ENCODE measurements at places on chromosomes 2 and 18.

DNA sequence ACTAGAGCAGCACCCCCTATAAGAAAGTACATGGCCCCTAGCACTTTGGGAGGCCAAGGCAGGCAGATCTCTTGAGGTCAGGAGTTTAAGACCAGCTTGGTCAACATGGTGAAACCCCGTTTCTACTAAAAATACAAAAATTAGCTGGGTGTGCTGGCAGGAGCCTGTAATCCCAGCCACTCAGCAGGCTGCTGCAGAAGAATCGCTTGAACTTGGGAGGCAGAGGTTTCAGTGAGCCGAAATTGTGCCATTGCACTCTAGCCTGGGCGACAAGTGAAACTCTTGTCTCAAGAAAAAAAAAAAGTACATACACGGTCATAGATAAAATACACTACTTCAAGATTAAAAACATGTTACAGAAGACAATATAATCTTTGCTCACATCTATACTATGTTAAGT, 63.8 kb downstream of the RAPH1 start:
- no peak for DNase-seq

DNA sequence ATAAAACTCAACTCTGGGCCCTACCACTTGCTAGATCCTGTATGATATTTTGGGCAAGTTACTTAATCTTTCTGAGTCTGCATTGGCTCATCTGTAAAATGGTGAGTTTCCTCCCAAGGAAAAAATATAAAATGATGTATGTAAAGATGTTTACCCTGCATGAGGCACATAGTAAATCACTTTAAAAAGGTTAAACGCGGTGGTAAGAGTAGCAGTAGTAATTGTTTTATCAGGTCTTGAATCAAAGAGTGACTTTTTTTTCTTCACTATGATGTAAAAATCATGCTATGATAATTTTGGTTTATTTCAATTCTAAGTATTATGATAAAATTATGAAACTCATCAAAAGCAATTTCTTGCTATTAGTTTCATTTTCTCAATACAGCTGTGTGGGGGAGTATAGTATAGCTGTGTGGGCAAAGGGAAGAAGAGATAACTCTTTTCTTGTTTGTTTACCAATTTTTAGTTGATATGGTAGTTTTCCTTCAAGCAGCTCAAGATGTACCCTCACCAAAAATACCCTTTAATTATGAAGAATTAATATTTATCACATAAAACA, 10.7 kb downstream of the ARHGAP15 start:
- DNase-seq, result no peak

DNA sequence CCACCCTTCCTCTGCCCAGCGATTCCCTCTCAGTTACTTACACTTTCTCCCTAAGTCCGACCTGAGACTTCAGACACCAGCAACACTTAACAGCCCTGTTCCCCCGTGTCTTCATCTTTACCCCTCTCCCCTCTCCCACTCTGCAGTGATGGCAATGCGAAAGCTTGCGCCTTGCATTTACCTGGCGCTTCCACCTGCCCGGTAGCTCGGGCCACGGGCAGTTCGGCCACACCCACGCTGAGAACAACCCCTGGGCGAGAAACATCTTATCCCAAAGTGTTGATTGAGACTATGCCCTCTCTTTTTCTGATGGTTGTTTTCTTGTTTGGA, 558 bp downstream of the DNAJC10 start:
- DNase-seq, result no peak

- no peak for DNase-seq
Observed at GRCh38 chr2:71799013-71799575, 345.7 kb downstream of the DYSF start.

DNA sequence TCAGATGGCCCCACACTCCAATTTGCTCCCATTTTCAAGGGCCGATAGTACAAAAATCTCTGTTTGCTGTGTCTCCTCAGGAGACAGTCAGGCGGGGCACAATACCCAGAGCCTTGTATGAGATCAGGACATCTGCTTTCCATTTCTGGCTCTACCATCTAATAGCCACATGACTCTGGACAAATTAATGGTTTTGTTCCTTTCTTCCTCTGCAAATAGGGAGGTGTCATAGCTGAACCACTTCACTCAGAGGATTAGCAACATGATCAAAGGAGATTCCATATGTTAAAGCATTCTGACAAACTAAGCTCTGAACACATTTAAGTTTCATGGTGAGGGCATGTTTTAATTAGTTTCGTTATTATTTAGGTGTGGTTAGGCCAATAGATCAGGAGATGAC, 602.1 kb upstream of the SYT4 start:
- no peak for DNase-seq

- DNase-seq, result no peak
Observed at GRCh38 chr2:101837354-101837753, 139.8 kb downstream of the MAP4K4 start.

DNA sequence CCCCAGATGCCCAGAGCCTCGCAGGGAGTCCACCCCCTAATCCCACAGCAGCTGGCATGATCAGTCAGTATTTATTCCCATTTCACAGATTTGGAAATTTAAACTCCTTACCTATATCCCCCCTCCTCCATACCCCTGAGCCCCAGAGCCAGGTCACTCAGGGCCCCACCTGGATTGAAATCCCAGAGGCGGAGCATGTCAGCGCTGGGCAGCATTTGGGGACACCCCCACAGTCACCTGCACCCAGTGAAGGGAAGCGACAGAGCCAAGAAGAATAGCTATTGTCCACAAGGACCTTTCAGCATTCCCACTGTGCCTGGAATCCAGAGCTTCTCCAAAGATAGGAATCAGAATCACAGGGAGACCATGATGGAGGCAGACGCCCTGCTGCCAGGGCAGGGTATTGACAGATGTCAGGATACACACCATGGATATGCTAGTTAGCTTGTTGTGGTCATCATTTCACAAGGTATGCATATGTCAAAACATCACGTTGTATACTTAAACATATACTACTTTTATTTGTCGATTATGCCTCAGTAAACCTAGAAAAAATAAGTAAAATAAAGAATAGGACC, 968 bp upstream of the ASTL start:
- DNase-seq, result peak; percentile 11

DNA sequence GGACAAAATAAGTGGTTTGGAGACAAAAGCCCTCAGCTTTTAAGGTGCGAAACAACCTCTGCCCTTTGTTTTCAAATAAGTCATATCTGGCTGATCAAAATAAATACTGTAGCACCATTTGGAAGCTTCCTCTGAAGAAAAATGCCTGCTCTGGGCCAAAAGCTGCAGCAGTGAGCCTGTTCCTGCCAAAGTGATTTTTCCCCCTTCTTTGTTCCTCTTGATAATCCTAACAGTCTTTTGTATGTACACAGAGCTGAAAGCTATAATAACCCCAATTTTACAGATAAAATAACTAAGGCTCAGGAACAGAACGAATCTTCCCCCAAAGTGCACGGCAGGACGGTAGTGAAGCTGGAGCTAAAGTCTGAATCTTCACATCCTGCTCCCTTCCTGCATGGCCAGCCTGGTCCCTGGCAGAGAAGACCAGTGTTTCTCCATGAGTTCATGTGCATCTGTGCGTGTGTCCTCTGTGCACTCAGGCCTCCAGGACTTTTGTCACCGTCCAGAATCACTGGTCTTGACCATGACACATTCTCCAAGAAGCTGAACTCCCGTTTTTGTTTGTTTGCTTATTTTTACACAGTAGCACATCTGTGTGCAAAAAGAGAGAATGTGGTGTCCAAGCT, 2114.1 kb upstream of the PIK3C3 start:
- no peak for DNase-seq

- DNase-seq, result no peak
Observed at GRCh38 chr2:235945608-235946140, 222.5 kb downstream of the GBX2 start.

DNA sequence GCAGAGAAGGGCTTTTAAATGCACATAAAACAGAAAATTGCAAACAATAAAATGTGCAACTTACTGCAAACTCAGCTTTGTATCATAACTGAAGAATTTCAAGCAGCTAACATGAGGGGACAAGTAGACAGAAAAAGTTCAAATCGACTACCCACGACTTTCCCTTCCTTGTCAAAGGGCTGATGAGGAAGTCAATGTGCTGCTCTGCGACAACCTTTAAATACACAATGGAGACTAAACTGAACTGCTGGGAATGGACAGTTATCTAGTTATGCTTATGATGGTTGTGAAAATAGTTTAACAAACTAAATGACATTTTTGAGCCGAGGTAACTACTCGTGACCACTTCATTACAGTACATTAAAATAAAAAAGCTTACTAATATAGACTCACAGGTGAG, 84.1 kb downstream of the INO80D start:
- no peak for DNase-seq

DNA sequence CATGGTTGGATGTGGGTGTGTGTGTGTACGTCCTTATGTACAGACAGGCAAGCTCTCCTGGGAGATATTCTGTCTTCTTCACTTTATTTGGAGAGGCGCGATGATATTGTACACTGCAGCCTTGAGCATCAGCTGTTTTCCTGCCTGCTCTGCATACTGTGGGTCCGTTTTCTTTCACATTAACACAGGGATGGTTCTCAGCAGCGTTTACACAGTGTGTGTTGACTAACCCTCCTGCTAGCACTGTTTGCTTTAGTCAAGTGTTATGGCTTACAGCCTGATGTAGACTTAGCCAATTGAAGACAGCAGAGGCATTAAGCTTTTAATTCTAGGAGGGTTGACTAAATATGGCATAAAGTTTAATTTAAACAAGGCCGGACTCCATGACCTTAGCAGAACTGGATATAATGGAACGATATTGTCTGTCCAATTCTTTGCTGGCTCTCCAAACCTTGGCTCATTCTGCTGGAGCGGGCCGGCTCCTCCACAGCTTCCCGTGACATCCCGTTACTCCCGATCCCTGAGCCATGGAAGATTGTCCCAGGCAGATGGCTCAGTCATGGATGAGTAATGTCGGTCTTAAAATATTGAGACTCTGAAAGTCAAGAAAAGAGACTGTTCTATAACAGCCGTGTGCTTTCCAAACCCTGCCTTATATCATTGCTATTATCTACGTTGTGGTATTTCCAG, 134.7 kb downstream of the TPGS2 start:
- no peak for DNase-seq

GRCh38 chr2:226873826-226874225, 38.0 kb downstream of the RHBDD1 start:
- DNase-seq, result no peak

DNA sequence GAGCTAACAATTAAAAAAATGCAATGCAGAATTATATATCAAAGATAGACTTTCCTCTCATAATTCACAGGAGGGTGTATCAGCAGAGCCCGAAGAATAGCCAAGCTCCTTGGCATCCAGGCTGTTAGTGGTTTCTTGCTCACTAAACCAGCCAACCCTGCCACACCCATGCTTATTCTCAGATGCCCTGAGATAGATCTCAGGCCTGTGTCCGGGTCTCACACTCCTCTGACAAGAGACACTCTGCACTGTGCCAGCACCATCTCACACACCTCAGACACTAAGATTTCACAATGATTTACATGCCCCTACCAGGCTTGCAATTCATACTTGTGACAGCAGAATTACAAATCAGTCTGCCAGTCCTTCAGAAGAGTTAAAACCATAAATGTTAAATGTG, 64.5 kb downstream of the OSBPL1A start:
- no peak for DNase-seq

DNA sequence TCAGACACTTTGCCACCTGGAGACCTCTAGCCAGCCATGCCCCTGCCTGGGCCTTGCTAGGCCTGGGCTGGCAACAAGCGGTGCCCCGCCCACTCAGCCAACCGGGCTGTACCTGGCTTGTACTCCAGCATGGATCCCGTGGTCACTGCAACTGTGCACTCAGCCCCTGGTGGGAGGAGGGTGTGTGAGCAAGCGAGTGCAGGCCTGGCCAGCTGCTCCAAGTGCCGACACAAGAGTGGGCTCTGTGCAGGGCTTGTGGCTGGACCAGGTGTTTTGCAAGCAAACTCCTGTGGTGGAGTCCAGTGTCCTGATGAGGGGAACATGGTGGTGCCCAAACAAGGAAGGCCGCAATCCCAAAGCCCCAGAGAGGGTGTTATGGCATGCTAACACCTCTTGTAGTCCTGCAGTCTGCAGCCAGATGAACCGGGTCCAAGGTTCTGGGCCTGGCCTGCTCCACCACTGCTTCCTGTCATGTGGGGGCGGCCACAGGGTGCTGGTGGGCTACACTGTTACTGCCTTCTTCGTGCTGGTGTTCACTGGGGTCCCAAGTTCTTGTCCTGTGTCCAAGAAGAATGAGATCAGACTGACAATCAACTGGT, 60.1 kb upstream of the CD28 start:
- DNase-seq, result no peak

DNA sequence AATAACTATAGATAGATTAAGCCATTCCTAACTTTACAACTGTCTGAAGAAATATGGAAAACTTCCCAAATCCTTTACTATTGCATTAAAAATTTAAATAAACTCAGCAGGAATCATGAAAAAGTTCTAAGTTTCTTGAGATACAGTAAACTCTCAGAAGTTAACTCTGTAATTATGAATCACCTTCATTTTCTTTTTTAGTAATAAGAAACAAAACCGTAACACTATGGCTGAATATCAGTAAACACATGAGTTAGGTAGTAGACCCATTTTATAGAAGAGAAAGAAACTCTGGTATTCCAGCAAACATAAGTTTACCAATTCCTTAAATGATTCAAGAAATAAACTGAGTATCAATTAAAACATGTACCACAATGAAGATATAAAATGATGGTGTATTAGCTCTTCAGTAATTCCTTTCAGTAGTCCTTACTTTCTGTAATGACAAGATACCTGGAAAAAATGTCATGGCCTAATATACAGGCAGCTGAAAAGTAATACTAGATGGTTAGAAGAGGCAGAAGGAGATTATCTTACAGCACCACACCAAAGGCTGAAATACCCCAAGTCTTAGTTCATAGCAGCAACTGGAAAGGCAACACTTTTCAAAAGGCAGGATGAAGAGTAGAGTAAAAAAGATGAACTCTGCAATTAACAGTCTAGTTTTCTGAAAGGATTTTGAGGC, 11.5 kb downstream of the TRIP12 start:
- no peak for DNase-seq

DNA sequence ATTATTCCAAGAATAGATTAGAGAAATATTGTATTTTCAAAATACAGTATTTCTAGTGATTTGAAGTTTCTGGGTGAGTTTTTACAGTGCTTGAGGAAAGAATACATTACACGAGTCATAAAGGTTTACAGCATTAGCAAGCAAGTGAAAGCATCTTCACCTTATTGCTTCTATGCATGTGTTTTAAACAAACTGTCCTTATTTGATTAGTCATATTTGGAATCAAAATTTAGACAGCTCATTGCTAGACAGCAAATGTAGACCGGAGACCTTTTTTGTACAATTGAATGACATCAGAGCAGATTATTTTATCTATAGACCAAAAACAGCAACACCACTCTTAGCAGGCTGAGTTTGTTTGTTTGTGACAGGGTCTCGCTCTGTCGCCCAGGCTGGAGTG, 69.2 kb downstream of the FAM161A start:
- DNase-seq, result no peak

DNA sequence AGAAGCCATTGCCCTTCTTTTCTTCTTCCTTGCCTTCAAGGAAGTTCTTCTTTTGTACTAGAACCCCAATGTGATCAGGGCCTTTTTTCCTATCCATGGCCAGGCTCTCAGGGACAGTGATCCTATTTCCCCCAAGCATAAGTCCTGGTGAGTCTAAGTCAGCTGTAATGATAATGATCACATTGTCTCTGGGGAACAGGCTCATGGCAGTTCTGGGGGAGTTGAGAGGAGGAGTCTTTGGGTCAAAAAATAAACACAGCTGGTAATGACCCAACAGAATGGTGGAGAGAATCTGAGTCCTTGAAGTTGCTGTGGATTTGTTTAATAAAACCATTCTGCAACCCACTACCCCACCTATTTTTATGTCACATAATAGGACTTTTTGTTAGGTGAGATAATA, 96.6 kb downstream of the SOCS6 start:
- DNase-seq, result no peak
